Left kidney (tissue), 8 donors: ENCODE measurements at places on chromosomes 4 and X. TPM values are rescaled to one million over a fixed set of nuclear protein-coding genes. Genes with fewer than 3 reads are reported as not detected.

GRCh38 chr4:153663667-153664066 lies 20.4 kb upstream of the TLR2 start:
- DNase-seq = no peak

CXCL11 gene
- not detected for polyA plus RNA-seq

HHIP gene
- 3.0 TPM for polyA plus RNA-seq

NAP1L2 gene
- polyA plus RNA-seq = 2.8 TPM

TSPYL2 gene
- 41.7 TPM for polyA plus RNA-seq

GRCh38 chr4:7759216-7759615 lies 180.4 kb downstream of the AFAP1 start:
- DNase-seq = no peak

PHOX2B gene
- polyA plus RNA-seq = 0.10 TPM

DNA sequence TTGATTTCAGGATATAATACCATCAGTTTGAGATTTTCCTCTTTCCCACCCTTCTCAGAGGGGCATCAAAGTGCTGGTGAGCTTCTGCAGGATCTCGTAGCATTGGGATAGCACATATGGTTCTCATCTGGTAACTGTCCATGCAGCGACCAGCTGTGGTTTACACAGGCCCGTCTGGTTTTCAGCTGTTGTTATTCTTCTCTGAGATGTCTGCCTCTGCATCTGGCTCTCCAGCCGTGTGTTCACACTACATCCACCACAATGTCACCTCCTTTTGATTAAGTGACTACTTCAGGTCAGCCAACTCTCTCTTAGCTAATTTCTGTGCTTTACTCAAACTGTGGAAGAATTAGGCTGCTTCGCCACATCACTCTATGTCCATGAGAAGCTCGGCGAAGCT lies 676.7 kb upstream of the TENM3 start:
- DNase-seq = peak; percentile 46

DNA sequence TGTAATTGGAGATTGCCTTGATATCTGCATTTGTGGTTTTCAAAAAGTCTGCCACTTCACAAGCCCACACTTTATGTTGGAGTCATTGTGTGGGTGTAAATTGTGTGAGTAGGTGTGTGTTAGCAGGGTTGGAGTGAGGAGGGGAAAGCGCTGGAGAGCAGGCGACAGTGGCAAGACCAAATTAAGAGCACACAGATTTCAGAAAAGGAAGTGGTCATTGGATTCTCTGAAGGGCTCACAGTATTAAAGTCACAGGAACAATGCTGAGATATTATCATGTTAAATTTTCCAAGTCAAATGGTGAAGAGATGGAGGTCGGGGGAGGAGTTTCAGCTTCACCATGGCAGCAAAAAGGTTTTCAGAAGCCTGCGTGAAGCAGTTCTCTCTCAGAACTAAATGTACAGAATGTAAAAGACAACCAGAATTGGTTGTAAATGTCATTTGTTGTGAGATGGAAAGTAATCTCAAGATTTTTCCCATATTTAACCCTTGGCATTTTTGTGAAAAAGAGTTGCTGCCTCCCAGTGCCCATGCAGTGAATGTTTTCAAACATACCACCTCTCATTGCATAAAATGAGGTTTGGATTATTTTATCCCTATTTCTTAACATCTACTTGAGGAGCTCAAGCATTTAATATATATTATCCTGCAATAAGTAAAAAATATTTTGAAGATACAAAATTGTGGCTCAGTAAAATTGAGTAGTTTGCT lies 265.9 kb downstream of the ZNF674 start:
- DNase-seq = no peak

BANK1 gene
- 2.8 TPM for polyA plus RNA-seq

GRCh38 chrX:101605728-101606127 lies 12.1 kb downstream of the ARMCX6 start:
- no peak for DNase-seq

HPSE gene
- 1.1 TPM for polyA plus RNA-seq

YIPF7 gene
- polyA plus RNA-seq = 0.48 TPM

GRCh38 chr4:77308843-77309242 lies 151.8 kb downstream of the CCNG2 start:
- DNase-seq = peak; percentile 3

SPON2 gene
- polyA plus RNA-seq = 10.8 TPM

- DNase-seq = no peak
Observed at GRCh38 chrX:51395480-51395809, 62.8 kb downstream of the NUDT10 start.

DNA sequence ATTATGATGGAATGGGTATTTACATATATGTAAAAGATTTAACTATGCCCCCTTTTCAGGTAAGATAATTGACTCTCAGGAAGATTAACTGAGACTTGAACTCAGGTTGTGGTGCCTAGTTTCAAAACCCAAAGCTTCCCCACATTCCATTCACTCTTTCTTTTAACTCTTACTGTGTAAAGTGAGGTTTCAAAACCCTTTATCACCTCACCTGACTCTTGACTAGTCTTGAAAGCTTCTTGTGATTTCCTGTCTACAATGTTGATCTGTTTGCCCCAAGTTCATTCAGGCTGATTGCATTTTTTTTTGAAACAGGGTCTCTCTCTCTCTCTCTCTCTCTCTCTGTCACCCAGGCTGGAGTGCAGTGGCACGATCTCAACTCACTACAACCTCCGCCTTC lies 40.5 kb upstream of the RAPGEF2 start:
- DNase-seq = no peak

DNA sequence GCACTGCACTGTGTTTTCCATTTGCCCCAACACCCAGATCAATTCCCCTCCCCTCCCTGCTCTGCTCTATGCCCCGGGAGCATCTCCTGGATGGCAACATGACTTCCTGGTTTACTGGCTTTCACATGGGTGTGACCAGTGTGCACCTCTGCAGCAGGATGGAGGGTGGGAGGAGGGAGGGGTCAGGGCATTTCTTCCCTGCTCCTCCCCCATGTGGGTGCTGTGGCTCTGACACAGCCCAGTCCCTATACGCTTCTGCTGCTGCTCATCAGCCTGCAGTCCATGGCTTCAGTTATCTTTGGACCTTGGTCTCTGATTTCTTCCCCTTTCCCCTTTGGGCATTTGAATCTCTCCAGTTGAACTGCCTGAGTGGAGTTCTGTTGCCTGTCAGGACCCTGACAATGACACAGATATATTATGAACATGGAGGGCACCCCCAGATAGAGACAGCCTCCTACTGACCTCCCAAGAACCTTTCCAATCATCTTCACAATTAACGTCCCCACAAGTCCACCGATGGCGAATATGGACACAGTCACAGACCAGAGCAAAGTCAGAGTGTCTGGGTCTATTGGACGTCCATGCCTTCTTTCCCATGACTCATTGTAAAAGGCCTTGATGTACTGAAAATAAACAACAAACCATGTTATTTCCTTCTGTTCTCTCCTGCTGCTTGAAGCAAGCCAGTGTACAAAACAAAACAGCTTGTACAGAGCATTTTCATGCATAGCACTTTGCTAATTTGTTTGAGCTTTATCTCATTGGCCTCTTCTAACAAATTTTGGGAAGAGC lies 24.8 kb downstream of the SLC2A9 start:
- no peak for DNase-seq

PGAM4 gene
- polyA plus RNA-seq = 0.52 TPM

DNA sequence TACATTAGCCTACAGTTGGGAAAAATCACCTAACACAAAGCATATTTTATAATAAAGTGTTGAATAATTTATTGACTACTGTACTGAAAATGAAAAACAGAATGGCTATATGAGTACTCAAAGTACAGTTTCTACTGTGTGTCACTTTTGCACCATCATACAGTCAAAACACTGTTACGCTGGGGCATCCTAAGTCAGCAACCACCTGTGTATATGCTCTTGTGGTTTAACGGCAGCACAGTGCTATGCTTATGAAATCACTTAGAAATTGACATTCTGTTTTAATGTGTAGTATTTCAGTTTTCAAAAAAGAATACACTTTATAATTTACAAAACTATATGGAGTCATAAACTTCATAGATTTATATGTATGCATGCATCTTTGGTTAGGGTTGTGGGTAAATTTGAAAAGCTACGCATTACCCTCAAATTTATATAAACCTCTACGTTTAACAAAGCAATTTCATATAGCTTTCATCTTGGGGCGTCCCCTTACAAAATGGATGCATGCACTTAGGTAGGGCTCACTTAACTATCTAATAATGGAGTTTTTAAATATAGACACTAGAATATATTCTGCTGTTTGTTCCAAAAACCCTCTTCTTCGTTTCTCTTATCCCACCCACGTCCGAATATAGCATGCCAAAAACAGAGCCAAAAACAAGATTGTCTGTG lies 690 bp upstream of the NEIL3 start:
- DNase-seq = no peak

GABRA4 gene
- polyA plus RNA-seq = 0.20 TPM

- no peak for DNase-seq
Observed at GRCh38 chr4:8765084-8765483, 106.6 kb downstream of the HMX1 start.

MAGEC2 gene
- not detected for polyA plus RNA-seq

DNA sequence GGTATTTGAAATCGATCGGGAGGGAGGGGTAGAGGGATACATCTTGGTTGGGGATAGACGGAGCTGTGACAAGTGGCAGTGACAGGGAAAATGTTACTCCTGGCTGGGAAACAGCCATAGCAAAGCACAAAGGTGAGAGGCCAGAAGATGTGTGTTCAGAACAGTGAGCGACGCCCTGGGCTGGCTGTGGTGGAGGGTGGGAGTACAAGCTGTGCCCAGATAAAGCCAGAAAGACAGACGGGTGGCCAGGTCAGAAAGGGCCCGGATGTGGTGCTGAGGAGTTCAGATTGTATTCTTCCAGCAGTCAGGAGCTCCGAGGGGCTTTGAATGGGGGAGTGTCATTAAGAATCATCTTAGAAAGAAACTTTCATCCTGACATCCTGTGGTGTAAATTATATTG lies 27.9 kb downstream of the CCDC149 start:
- peak; percentile 25 for DNase-seq

EFNB1 gene
- 87.7 TPM for polyA plus RNA-seq

GDPD2 gene
- 1.9 TPM for polyA plus RNA-seq

- no peak for DNase-seq
Observed at GRCh38 chrX:117538178-117539089, 578.2 kb downstream of the KLHL13 start.

DNA sequence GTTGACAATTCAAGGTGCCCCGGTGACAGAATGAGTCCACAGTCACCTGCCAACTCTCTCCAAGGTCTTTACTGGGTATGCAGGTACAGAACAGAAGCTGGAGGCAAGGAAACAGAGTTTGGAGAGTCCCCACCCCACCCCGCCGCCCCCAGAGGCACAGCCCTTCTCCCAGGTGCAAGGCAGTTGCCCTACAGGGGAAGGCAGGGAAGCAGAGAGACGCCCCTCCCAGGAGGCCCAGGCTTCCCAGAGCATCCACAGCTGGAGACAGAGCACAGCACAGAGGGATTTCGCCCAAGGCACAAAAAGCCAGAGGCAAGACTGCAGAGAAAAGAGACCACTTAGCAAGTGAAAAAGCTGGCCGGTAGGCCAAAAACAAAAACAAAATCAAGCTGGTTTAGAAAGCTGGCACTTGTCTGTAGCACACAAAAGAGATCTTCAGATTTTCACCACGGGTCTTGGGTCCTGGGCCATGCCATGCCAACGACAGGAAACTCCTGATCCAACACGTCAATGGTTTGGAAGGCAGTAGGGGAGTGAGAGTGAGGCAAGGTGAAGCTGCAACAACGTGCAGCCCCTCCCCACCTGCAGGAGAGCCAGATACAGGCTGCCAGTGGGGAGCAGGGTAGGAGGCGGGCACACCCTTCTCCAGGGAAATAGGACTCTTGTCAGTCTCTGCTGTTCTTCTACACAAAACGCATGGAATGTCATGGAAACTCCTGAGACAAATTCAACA lies 113.3 kb downstream of the AFAP1 start:
- no peak for DNase-seq

FAM193A gene
- polyA plus RNA-seq = 31.3 TPM

GRCh38 chr4:16489226-16489625 lies 263.0 kb upstream of the TAPT1 start:
- peak; percentile 20 for DNase-seq

- DNase-seq = no peak
Observed at GRCh38 chrX:51889851-51890250, 3.6 kb upstream of the MAGED1 start.

DNA sequence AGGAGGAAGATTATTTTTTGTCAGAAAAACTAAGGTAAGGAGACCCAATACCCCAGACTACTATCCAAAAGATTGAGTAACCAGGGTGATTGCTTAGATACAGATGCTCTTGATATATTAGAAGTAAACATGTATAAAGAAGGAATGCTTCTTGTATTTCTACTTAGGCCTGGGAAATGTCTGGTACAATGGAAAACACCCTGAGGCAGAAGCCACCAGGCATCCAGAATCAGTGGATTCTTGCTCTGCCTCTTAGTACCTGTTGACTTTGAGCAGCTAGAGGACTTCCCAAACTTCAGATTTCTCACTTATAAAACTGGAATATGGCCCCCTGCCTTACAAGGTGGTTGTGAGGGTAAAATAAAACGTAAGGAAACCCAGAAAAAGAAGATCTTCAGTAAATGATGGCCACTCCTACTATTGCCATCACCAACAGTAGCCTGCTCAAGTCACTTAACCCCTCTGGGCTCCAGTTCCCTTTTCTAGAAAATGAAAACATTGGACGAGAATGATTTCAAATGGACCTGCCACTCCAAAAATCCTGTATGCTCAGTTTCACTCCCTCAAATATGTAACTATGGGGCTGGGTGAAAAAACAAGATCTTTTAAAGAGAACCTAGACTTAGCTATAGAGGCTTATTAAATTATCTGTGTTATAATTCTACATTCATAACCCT lies 56.6 kb downstream of the AMELX start:
- no peak for DNase-seq

GRCh38 chrX:132071254-132071653 lies 48.2 kb downstream of the STK26 start:
- DNase-seq = peak; percentile 5

GRCh38 chr4:946517-947471 lies 14.5 kb downstream of the TMEM175 start:
- no peak for DNase-seq

- DNase-seq = no peak
Observed at GRCh38 chr4:90458576-90458975, 331.4 kb downstream of the CCSER1 start.

GRCh38 chrX:53440621-53441517 lies 6.7 kb upstream of the HSD17B10 start:
- no peak for DNase-seq

DNA sequence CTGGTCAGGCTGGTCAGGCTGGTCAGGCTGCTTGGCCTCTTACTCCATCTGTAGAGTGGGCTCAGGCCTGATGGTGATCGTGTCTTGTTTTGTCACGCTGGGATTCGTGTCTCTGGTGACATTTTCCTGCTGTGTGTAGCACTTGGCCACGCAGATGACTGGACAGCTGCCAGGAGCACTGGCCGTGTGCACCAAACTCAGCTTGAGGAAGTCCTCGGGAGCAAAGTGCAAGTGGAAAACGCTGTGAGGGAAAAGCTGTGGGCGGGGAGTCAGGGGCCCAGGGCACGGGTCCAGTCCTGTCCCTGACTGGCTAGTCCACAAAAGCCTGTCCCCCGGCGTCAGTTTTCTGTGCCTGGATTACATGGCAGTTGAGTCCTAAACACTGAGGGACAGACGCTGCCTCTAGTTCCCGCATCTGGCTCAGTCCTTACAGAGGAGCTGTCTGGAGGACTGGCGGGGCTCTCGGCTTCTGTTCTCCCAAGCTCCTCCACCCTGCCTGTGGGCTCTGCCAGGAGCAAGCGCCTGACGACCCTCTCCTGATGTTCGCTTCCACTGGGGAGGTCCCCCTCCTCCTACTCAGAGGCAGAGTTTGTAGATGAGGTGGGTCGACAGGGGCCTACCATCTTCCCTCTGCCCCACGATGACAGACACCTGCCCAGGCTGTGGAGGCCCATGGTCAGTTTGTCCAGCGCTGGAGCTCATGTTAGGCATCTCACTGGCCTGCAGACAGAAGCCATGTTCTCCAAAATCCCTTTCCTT lies 35.9 kb upstream of the GRPEL1 start:
- DNase-seq = peak; percentile 72
